ENCODE measurements at places on chromosomes 4 and X.
A peak's percentile ranks its signal among the peaks of the same experiment; 100 is the strongest.

GRCh38 chrX:19130628-19131027 is 8.4 kb upstream of the ADGRG2 start:
- DNase-seq = no peak

GRCh38 chr4:168569066-168569930 is 72.4 kb downstream of the PALLD start:
- no peak for DNase-seq

DNA sequence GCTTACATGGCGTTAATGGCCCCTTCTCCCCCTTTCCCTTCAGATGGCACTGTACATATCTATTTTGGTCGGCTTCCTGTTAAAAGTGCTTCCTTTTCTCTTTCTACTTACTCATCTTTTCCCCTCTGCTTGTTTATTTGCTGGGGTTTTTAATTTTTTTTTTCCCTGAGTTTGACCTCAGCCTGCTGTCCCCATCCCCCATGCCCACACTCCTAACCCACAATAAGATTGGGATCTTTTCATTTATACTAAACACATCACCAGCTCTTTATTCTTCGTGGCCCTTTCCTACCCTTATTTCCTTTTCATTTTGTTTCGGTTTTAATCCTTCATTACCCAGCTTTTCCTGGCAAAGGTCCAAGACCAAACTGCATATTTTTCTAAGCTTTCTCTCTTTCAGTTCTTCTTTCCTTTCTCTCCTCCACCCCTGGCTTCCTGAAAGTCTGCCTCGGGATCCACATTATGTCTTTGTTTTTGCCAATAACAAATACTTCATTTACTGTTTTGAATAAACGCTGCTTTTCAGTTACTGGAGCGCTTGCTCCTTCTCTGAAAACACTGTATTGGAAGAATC is 152.0 kb upstream of the USP9X start:
- DNase-seq = no peak

DNA sequence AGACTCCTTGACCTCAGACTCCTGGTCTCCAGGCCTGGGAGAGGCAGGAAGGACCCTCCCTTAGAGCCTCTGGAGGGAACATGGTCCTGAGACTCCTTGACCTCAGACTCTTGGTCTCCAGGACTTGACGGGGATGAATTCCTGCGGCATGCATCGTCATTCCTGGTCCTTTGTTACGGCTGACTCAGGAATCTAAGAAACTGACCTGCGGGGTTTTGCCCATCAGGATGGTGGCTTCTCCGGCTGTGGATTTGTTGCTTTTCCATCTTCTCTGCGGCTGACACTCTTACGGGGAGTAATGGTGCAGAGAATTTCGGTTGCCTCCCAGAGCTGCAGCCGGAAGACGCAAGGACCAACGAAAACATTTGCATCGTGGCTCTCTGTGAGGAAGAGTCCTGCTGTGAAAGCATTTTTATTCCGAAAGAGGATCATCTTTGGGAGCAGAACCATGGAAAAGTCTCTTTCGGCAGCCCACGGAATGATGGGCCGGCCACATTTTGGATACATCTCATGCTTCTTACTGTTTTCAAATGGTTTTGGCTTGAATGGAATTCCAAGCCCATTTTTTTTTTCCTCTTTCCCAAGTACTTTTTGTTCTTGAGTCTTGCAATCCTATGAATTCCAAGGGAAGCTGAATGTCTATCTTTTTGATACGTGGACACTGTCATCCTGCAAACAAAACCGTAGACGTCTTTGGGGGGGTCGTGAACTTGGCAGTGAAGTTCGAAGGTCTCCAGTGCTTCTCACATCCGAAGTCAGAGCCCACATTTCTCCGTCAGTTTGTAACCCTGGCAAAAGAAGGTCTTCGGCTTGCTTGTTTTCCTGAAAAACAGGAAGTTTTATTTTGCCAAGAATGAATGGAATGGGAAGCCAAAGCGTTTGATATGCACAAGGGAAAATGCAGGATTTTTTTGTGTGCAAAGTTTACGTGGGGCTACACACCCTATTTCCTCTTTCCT is 36.5 kb downstream of the SHOX start:
- DNase-seq = no peak

- no peak for DNase-seq
Measured at GRCh38 chr4:187069398-187069797, 345.7 kb upstream of the FAT1 start.

GRCh38 chr4:41957634-41958033 is 22.4 kb downstream of the TMEM33 start:
- DNase-seq = no peak

DNA sequence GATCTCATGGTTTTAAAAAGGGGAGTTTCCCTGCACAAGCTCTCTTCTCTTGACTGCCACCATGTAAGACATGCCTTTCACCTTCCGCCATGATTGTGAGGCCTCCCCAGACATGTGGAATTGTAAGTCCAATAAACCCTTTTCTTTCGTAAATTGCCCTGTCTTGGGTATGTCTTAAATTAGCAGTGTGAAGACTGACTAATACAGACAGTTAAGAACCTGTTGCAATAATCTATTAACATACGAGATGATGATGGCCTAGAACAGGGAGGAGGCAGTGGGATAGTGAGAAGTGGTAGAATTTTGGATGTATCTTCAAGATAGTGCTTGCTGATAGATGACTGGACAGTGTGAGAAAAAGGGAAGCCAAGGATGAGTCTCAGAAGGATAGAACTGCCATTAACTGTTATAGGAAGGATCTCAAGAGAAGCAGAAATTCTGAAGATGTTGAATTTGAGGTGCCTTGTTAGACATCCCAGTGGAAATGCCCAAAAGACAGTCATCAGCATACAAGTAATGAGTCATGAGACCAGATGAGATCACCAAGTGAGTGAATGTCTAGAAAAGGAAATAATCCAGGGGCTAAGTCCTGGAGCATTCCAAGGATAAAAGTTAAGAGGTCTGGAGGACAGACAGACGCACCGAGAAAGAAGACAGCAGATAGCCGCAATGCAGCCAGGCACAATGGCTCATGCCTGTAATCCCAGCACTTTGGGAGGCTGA is 38.8 kb upstream of the UGDH start:
- DNase-seq = peak; percentile 60

- DNase-seq = peak; percentile 61
Measured at GRCh38 chr4:71251261-71251660, 87.6 kb upstream of the SLC4A4 start.

DNA sequence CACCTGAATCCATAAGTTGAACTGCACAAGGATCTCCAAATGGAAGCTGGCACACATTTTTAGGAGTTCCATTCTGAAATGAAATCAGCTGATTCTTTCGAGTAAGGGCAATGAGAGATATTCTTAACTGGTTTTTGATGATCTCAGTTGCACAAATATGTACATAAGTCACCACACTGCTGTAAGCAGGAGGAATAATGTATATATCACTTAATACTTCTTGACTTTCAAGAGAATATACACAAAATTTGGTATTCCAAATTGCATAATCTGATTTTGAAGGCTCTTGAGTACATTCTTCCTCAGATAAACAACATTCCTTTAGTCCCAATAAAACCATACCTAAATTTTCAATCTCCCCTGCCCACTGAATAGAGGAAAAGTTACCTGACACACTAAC is 8.2 kb downstream of the FANCB start:
- peak; percentile 42 for DNase-seq

DNA sequence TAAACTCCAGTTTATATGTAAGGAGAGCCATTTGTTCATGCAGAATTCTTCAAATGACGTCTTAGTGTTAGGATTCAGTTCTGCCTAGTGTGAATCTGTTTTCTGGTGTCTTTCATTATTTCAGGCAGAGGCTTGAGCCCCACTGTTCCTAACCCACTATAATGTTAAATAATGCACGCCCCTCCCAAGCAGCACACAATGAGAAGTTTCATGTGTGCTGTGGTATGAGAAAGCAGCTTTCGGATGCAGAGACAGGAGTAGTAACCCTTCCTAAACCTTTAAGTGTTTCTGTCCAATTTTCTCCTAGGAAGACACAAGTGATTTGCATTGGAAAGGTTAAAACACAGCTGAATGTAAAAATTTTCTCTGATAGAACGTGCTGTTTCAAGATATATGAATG is 54.5 kb downstream of the TRIM2 start:
- DNase-seq = no peak

DNA sequence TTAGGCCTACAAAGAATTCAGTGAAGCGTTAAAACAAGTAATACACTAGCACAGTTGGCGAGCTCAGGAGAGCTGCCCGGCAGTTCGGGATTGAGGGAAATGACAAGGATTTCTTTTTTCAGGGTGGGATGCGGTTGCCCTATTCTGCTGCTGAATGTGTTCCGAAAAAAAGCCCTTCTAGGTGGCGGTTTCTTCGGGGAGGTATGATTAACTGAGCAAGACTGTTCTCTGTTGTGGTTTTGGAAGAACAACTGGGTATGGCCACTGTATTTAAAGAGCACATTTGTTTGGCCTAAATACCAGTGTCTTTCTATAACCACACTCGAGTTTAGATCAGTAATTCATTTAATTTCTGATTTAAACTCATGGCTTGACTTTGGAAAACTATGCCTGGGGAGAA is 459.7 kb upstream of the FAT1 start:
- DNase-seq = no peak

GRCh38 chrX:100830547-100830946 is 10.4 kb downstream of the CSTF2 start:
- no peak for DNase-seq

DNA sequence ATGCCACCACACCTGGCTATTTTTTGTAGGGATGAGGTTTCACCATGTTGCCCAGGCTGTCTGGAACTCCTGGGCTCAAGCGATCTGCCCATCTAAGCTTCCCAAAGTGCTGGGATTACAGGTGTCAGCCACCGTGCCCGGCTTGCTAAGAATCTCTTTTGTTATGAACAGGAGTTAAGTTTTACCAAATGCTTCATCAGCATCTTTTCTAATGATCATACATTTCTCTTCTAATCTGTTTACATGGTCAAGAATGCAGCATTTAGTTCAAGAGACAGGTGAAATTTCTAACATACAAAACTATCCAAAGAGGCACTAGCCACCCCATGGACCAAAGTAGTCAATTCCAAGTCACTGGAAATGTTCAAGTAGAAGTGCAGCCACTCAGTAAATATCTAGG is 52.5 kb upstream of the IQSEC2 start:
- DNase-seq = no peak

DNA sequence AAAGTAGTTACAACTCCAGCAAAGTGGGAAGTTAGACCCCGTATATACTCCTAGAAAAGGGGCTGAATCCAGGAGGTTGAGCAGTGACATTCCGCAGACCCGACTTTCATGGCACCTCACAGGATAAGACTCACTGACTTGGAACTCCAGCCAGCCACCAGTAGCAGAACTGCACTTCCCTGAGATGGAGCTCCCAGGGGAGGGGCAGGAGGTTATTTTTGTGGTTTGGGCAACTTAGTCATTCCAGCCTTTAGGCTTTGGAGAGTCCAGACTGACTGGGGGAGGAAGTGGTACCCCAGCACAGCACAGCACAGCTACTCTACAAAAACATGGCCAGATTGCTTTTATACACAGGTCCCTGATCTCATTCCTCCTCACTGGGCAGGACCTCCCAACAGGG is 319.1 kb downstream of the PCDH19 start:
- DNase-seq = peak; percentile 58

DNA sequence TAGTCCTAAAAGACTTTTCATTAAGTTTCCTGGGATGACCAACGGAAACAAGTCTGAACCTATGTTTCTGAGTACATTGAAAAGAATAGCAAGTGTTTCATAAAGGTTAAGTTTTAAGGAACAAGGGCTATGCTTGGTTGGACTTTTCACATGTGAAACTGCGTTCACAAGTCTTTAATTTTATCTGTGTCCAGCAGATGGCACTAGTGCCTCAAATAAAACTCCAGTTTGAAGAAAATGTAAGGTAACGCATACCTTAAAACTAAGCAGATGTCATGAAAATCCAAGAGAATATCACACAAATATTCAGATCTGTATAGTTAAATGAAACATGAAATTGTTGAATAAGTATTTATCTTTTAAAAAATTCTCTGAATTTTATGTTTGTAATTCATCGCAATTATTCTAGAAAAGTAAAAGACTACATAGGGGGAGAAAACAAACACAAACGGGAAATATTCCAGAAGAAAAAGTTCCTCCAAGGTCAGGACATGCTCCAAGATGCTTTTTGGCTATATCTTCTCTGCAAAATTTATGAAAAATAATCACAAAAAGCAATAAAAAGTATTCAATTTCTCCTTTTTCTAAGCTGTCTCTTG is 89.6 kb upstream of the MAD2L1 start:
- DNase-seq = peak; percentile 52

- DNase-seq = no peak
Measured at GRCh38 chrX:15398874-15399273, 14.7 kb upstream of the VEGFD start.

- DNase-seq = no peak
Measured at GRCh38 chr4:88467392-88467791, 10.5 kb downstream of the HERC5 start.

DNA sequence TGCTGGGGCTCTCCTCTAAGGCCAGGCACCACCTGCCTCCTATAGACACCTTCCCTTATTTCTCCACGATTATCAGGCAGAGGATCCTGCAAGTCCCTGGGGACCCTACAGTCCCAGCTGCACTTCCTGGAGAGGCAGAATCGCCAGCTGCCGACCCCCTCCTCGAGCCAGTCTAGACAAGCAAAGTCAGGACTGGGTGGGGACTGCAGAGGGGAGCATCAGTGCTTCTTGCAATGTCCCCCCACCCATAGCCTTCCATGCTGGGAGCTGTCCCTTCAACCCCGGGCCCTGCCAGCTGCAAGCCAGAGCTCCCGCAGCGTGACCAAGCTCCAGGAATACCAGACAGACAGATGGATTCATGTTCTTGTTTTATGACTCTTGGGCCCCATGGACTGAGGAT is 1.4 kb upstream of the CRMP1 start:
- no peak for DNase-seq

DNA sequence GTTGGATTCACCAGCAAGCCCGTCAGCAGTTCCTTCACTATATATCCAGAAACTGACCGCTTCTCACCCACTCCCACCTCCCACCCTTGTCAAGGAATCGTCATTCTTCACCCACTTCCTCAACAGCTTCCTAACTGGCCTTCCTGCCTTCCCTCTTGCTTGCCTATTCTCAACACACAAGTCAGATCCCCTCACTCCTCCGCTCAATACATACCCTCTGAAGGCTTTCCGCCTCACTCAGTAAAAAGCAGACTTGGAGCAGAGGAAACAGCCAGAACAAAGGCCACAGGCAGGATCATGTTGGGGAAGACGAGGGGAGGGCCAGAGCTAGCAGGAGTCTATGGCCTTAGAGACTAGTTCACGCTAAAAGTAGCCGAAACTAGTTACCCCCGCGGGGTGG is 23.7 kb downstream of the RWDD4 start:
- no peak for DNase-seq
